ENCODE measurements at places on chromosomes 5 and 9. TPM values are rescaled to one million over a fixed set of nuclear protein-coding genes. Genes with fewer than 3 reads are reported as not detected.

GRCh38 chr5:77266291-77266690, 55.8 kb downstream of the PDE8B start:
- DNase-seq = no peak

DNA sequence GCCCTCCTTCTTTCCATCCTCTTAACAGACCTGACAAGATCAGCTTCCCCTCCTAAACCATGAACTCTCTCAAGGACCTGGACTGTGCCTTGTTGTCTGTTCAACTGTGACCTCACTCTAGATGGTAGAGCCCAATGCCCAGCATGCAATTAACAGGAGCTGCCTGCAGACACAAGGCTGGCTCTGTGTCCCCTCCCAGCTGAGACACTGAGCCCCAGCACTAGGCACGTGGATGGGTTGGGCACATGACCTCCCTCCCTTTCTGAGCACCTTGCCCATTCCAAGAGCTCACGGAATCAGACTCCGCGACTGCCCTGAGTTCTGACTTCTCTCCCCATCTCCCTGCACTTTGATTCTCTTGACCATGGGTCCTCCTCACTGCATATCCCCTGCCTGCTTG, 93.5 kb upstream of the LRRTM2 start:
- no peak for DNase-seq

Gene NR5A1
- total RNA-seq = not detected

DNA sequence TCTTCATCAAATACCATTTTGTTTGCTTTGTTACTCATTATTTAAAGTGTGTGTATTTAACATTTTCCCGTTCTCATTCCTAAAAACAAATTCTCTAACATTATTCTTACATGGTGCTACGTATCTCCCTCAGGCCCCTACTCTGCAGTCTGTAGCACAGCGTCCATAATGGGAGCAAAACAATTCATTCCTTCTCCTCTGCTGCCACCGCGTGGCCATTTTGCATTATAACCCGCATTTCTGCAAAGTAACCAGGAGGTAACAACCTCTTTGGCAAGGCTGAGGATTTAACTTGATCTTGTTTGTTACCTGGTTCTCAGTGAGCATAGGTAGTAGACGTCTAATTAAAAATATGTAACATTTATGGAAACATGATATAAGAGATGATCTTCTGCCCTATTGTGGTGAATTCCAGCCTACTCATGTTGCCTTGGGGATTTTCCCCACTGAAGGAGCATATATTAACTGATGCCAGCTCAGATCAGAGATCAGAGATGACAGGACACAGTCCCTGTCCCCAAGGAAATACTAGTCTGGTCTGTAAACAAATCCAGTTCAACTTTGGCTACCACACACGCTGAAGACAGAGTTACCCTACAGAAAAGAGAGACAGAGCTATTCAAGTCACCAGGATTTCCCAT, 10.5 kb downstream of the OR1K1 start:
- peak; percentile 73 for DNase-seq

DNA sequence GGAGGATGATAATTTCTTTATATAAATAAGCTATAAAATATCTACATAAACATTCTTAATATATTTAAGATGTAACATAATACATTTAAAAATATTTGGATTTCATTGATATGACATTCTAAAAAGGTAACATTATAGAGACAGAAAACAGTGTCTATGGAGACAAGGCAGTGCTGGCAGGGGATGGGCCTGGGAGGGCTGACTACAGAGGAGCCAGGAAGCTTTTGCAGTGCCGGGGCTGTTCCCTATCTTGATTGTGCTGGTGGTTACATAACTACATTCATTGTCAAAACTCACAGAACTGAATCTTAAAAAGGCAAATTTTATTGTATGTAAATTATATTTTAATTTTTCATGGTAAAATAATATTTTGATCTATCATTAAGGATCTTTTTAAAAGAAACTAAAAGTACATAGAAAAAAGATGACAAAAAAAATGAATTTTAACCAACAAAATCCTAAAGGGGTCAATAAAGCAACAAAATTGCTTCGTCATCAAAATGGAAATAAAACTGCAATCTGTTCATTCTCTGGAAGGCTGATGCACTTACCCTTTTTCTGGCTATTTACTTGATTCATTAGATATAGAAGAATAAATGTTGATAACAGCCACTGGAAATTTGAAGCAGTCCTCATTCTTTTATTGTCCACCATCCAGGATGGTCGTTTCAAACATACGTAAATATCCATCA, 26.3 kb downstream of the LIFR start:
- DNase-seq = no peak

Gene CTNND2
- 1.2 TPM for total RNA-seq

DNA sequence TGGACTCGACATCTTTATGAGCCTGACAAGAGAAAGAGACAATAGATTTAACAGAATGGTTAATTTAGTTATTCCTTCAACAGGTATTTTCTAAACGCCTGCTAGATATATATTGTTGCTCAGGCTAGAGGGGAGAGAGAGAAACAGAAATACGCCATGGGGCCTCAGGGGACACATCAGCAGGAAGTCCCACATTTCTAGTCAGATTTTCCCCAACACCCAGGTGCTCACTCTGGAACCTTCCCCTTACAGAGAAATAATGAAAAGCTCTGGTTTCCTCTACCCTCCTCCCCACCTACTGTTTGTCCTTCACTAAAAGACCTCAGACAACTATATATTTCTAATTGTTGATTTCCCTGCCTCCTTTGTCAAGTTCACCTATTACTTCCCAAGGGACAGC, 130.3 kb upstream of the TBC1D2 start:
- no peak for DNase-seq

- peak; percentile 29 for DNase-seq
Observed at GRCh38 chr9:86944796-86945727, 2.2 kb downstream of the GAS1 start.

Gene SLC22A4
- 1.7 TPM for total RNA-seq

DNA sequence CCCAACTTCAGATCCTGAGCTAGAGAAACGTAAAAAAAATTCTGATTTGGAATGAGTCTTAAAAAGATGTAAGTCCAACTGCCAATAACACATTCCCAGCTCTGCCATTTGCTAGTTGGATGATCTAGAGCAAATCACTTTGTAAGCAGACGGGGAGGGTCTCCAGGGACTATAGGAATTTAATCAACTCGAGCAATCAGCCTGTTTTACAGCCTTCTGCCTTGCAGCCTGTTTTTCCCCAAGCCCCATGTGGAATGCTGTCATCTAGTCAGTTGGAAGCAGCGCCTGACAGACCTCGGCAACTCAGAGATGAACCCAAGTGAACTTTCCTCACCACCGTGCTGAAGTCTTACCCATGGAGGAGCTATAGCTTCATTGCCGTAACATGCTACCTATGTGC, 34.8 kb upstream of the HRH2 start:
- DNase-seq = no peak

GRCh38 chr5:122415030-122415800, 103.2 kb downstream of the SNCAIP start:
- peak; percentile 70 for DNase-seq
